ENCODE measurements at places on chromosomes 2 and 18. TPM values are rescaled to one million over a fixed set of nuclear protein-coding genes. Genes with fewer than 3 reads are reported as not detected.

- DNase-seq: no peak
Measured at GRCh38 chr2:181352158-181352557, 105.0 kb upstream of the ITGA4 start.

ABCG5 gene
- total RNA-seq: not detected

DNA sequence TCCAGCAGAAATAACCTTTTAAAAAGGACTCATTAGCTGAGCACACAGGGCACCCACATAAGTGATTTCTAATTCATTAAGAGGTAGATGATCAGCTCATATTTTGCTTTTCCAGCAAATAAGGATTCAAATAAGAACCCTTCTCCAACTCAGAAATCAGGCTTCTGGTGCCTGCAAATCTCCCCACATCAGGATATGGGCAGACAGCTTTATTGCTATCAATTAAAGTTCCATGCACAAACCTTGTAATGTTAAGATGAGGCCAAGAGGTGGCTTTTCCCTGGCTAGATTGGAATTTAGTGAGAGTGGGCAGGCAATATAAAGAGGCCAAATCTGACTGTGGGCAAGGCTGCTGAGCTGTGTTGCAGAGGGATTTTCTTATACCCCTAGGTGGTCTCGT is 193.6 kb downstream of the SH3RF3 start:
- DNase-seq: no peak

GRCh38 chr2:46335391-46336282 is 38.4 kb downstream of the EPAS1 start:
- no peak for DNase-seq

- peak; percentile 9 for DNase-seq
Measured at GRCh38 chr18:53567929-53568574, 656.4 kb downstream of the MBD2 start.

GRCh38 chr2:64768491-64769005 is 114.8 kb upstream of the SERTAD2 start:
- no peak for DNase-seq

- DNase-seq: no peak
Measured at GRCh38 chr2:199273042-199273511, 184.7 kb downstream of the SATB2 start.

GRCh38 chr2:11647834-11648600 is 22.0 kb downstream of the NTSR2 start:
- peak; percentile 1 for DNase-seq

- no peak for DNase-seq
Measured at GRCh38 chr2:212908682-212909435, 242.6 kb downstream of the IKZF2 start.

UGT1A1 gene
- total RNA-seq: not detected

GRCh38 chr2:235303499-235304291 is 190.1 kb upstream of the AGAP1 start:
- no peak for DNase-seq

DNA sequence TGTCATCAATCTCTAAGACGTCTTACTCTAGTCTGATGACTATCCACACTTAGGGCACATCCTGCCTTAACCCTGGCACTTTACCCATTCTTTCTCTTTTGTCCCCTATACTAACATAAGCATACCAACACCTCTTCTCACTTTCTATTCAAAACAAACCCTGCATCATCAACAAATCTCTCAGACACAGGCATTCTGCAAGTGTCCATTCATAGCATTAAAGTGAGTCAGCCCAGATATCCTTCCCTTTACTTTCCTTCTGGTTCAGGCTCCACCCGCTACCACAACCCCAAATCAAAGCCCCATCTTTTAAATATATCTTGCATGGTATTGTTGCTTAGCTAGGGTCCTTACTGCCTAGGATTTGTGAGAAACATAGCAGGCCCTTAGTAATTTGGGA is 3.8 kb downstream of the GRB14 start:
- no peak for DNase-seq

- DNase-seq: no peak
Measured at GRCh38 chr2:46689993-46690392, 210.6 kb downstream of the TMEM247 start.

Data from activated naive CD4-positive, alpha-beta T cell treated with anti-CD3 and anti-CD28 coated beads, Interleukin-2, amount 50 U/mL, for 72 hours (primary cell).